ENCODE measurements at places on chromosomes 3 and 15. TPM values are rescaled to one million over a fixed set of nuclear protein-coding genes. Genes with fewer than 3 reads are reported as not detected.

GRCh38 chr3:27724459-27725197, 2.5 kb upstream of the EOMES start:
- no peak for DNase-seq

GRCh38 chr3:27632431-27633223, 89.5 kb downstream of the EOMES start:
- peak; percentile 55 for DNase-seq

DNA sequence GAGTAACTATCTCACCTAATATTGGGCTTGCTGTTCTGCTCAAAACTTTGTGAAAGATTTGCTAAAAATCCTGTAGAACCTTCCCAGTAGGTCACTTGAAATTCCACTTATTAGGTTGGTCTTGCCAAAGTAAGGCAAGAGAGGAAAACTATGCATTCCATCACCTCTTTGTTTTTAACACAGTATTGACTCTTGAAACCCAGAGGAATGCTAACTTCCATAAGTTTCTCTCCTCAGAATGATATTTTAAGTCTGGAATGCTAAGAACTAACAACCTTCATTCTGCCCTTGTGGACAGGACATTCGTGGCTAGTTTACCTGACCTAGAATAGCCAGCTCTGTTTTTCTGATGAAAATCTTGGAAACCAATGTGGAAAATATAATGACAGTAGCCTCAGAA, 154.5 kb downstream of the TMCO5A start:
- DNase-seq, result no peak

MYZAP gene
- polyA plus RNA-seq, result not detected

Measured in immature natural killer cell (primary cell).